ENCODE measurements at places on chromosomes 12 and 14. TPM values are rescaled to one million over a fixed set of nuclear protein-coding genes. Genes with fewer than 3 reads are reported as not detected.

Gene PPFIA2
- total RNA-seq: 2.0 TPM

Gene SDS
- not detected for total RNA-seq

Gene TAMALIN
- total RNA-seq: 15.9 TPM

Gene ARMH4
- total RNA-seq: 5.5 TPM

Gene LRRC43
- total RNA-seq: 3.3 TPM

Gene DNAI7
- 0.17 TPM for total RNA-seq

Gene WIF1
- 0.15 TPM for total RNA-seq

Measured in smooth muscle cell of trachea (primary cell).